ENCODE measurements at places on chromosomes 5 and 9.
A peak's percentile ranks its signal among the peaks of the same experiment; 100 is the strongest.

DNA sequence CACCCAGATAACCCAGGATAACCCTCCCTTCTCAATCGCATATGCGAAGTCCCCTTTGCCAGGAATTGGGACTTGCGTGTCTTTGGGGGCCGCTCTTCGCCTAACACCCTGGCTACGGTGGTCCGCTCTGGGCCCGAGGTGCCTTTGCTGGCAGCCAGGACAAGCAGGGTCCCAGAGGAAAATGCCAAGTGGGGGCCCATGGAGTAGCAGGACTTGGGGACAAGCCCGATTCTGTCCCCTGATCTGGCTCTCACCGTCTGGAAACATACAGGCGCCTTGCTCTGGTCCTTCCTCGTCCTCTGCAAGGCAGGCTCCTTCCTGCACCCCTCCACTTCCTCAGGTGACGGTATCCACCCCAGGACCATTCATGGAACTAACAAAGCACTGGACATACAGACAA lies 78.1 kb upstream of the UNC5A start:
- no peak for DNase-seq

GRCh38 chr5:62327138-62328053 lies 21.4 kb downstream of the KIF2A start:
- DNase-seq: no peak

DNA sequence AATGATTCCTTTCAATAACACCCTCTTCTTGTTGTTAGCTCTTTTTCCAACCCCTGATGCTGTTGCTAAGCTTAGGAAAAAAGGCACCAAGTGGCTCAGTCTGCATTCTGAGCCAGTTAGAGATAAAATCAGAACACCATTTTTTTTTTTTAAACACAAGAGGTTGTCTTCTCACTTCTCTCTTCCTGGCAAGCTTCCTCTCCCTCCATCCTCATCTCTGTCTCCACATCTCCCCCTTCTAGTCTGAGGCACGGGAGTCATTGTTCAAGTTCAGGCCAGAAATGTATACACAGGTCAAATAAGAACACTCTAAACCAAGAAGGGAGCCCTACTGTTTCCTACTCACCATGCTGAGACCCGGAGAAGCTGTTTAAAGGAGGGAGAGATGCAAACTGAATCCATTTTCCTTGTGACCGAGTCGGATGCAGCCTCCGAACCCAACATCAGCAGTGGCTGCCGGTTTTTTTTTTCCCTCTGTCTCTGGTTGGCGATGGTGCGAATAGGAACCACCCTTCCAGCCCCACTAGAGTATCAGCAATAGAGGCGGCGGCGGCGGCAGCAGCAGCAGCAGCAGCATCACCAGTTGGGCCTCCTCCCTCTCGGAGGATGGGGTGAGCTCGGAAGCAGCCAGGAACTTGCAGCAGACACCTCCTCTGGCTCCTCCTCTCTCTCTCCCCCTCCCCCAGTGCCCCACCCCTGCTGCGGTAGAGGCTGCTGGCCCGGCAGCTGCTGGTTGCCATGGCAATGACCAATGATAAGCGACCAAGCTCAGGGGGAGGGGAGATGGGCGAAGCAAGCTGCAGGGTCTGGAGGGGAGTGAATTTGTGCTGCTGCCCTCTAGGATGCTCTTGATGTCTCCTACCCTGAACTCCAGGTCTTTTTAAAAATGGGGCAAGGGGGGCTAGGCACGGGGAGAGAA lies at the start of gene JAKMIP2:
Gene JAKMIP2 (minus strand): TSS at position 619 of the 919 bp plus-strand sequence. CDS start 110,922 bp downstream, outside the sequence.
- peak; percentile 8 for DNase-seq

DNA sequence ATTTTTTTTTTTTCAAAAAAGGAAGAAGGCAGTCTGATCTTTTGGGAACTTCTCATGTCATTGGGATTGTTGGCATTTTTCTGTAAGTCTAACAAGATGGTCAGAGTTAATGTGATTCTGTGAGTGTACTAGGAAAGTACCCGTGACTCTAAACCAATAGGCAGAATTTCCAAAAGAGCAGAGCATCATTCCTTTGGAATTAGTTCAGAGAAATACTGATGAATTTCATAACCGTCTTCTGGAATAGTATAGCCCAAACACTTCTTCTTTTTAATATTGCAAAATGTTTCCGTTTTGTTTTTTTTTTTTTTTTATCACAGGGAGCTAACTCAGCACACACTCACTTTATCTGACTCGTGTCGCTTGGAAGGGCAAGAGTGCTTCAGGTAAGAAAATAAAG lies 407.4 kb downstream of the DTWD2 start:
- DNase-seq: no peak

- no peak for DNase-seq
Observed at GRCh38 chr5:173229966-173230689, 4.9 kb downstream of the NKX2-5 start.

- DNase-seq: no peak
Observed at GRCh38 chr9:86546712-86547111, 192.5 kb upstream of the TUT7 start.

GRCh38 chr9:128891321-128892220 lies 9.6 kb downstream of the LRRC8A start:
- no peak for DNase-seq

GRCh38 chr9:138096519-138096845 lies 218.9 kb downstream of the CACNA1B start:
- DNase-seq: no peak

DNA sequence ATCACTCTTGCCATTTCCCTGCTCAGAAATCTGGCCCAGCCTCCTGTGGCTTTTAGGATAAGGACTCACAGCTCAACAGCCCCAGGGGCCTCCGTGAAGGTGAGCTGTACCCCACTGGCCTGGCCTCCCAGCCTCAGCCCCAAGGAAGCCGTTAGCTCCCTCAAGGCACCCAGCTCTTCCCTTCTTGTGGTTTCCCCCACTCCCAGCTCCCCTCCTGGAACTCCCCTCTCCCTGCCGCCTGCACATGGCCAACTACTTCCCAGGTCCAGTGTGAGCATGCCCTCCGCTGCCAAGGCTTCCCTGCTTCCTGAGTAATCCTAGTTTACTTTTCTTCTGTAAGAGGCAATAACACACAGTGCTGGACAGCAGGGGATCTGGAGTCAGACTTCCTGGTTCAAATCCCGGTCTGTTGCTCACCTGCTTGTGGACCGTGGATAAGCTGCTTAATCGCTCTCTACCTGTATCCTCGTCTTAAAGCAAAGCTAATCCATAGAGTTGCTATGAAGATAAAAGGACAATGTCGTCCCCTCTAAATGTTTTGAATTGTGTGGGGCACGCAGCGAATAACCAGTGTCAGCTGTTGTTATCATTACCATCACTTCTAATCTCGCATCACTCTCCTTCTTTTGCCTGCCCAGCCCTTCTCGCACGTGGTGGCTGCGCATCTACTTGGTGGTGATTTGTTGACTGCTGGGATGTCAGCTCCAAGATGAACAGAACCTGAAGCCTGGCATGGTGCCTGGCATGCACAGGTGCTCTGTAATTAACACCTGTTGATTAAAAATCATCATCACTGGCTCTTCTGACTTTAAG lies 86.6 kb downstream of the C5orf15 start:
- no peak for DNase-seq

- no peak for DNase-seq
Observed at GRCh38 chr9:128927731-128928411, 7.1 kb downstream of the PHYHD1 start.

GRCh38 chr9:18441261-18441660 lies 32.7 kb upstream of the ADAMTSL1 start:
- DNase-seq: no peak

DNA sequence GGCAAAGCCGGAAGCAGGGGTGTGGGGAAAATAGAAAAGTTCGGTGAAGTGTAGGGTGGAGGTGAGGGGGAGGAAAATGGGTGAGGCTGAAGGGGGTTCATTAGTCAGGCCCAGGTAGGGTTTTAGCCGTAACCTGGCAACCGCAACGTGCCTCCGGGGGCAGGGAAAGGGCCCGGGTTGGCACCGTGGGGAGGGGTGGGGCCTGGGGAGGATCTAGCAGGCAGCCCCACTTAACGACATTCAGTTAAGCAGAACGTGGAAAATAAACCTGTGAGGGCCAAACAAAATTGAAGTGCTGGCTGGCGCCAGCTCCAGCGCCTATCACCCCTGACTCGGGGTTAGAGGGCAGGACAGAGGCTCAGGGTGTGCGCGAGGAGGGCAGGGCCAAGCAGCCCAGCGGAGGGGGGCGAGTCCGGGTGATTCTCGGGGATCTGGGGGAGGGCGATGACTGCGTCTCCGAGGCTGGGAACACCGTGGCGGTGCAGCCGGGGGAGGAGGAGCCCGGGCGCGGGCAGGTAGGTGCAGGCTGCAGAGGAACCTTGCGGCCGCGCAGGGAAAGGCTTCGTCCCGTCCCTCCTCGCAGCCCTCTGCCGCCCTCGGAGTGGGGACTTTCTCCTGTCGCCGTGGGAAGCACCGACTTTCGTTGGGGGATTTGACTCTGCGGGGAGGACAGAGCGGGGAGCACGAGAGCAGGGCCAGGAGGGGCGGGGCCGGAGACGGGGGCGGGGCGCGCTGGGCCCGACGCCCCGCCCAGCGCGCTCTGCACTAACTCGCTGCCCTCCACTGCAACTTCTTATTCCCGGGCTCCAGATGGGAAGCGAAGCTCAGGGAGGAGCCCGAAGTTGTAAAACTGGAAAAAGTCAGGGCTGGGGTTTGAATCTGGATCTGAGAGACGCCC lies 5.1 kb downstream of the RGS14 start:
- DNase-seq: no peak

DNA sequence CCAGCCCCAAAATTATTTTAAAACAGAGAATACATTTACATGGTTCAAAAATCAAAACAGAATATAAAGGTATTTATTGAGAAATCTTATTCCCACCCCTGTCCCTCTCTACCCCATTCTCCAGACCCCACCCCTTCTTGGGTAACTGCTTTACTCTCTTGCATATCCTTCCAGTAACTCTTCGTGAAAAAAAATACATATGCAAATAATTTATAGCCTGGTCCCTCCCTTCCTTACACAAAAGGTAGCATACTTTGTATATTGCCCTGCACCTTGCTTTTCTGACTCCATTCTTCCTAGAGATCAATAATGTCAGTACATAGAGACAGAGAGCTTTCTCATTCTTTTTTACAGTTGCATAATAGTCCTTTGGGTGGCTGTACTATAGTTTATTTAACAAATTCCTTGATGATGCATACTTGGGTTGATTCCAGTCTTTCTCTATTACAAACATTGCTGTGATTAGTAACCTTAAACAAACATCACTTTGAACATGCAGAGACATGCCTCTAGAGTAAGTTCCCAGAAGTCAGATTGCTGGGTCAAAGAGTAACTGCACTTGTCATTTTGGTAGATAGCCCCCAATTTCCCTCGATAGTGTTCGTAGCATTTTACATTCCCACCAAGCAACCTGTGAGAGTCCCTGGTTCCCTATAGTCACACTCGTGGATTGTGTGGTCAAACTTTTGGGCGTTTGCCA lies 47.9 kb downstream of the STOM start:
- DNase-seq: no peak

DNA sequence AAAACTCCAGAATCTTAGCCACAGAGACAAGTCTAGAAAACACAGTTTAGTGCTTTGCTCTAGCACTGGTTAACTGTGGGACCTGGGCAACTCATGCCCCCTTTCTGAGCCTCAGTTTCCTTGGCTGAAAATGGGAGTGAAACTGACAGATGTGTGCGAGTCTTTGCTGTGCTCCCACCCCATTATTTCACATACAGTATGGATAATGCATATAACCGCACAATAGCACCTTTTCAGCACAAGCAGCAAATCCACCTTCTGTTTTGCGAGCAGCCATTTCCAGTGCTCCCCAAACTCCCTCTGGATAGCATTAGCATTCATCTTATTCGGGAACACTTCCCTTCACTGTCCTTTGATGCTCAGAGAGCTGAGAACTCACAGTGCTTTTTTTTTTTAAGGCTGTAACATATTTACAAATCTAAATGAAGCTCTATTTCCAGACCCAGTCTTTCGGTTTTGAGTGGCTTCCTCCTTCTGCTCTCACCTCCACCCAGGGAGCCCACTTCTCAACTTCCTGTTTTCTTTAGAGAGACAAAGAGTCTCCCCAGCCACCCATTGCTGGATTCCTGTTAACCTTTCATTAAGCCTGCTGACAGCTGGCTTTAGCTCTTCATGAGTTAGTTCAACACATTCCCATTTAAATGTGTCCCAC lies 49.2 kb downstream of the TIMD4 start:
- no peak for DNase-seq

DNA sequence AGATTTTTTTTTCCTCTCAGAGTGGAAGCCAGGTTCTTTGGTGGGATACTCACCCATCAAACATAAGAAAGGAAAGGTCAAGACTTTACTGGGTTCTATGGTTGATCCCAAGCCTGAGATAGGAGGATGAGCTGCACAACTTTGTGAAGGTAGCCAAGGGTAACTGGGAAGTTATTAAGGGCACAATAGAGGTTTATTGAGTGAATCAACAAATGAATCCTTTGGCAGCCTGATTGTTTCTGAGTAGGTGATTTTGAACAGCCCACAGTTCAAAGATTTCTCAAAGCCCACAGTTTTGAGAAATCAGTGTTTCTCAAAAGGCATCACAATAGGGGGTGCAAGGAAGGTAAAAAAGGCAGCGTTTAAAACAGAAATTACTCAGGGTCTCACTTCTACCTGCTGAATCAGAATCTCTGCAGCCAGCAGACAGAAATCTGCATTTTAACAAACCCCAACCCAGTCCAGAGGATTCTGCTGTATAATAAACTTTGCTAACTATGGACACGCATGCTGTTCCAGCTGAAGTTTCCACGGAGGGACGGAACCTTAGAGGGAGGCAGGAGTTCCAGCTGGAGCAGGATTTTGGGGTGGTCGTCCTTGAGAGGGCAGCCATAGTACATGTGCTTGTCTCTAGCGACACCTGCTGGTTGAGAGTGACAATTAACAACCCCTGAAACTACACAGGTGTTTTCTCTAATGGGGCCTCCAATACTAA lies 32.7 kb upstream of the FSD1L start:
- DNase-seq: no peak

DNA sequence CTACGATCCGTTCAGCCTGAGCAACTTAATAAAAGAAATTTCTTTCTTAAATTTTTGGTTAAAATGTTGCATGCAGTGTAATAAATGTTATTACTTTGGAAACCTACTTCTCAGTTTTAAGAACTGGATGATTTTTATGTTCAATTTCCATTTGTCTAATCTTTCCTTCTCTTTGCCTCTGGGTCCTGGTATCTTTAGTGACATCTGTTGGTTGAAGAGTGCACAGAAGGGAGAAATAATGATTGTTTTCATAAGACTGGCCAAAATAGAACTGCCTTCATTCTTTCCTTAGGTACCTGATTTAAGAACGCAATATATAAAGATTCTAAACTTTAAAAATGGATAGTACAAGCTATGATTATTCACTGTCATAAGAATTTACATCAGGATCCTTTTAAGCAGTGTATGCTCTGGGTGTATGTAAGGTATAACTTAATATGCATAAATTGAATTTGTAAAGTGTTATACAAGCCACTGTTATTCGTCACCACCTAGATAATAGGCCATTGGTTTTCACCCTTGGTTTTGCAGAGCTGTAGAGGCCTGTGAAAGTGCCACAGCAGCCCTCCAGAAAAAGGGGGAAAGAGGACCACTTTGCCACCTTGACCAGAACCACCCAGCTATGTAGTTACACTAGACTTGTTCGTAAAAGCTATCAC lies 82.8 kb upstream of the TLX3 start:
- no peak for DNase-seq

- DNase-seq: no peak
Observed at GRCh38 chr5:42839196-42839595, 27.5 kb upstream of the SELENOP start.

All from esophagus squamous epithelium (tissue), 5 donors.